ENCODE measurements at places on chromosomes 1 and 21.
A peak's percentile ranks its signal among the peaks of the same experiment; 100 is the strongest.

- H3K27me3 ChIP-seq = no peaks in the 10 kb centered on the region
- no peak for DNase-seq
- H3K36me3 ChIP-seq = peaks cover 8% of the 10 kb centered on the region
- H3K4me1 ChIP-seq = peaks cover 69% of the 10 kb centered on the region
Measured at GRCh38 chr1:27883536-27883935, 11.2 kb downstream of the THEMIS2 start.

DNA sequence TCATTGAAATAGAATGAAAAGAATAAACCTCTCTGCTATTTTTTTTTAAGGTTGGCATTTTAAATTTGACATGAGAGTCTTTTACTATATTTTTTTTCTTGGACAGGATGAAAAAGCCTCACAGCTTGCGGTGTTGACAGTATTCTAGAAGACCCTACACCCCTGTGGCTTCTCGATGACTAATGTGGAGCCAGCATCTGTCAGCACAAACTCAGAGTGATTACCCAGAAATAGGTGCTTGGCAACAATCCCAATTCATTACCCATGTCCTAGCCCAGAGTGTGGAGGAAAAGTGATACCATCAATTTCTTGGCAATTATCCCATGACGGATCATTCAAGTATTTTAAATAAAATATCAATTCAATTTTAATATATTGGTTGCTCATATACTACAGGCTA lies 186.8 kb upstream of the MAP1LC3C start:
- H3K4me3 ChIP-seq = no peak overlapping the region
- H3K36me3 ChIP-seq = no peaks in the 10 kb centered on the region
- DNase-seq = no peak
- no peaks in the 10 kb centered on the region for H3K27me3 ChIP-seq
- H3K27ac ChIP-seq = no peak overlapping the region

GRCh38 chr1:84877592-84877991 lies 15.4 kb downstream of the LPAR3 start:
- H3K27me3 ChIP-seq = peaks cover 46% of the 10 kb centered on the region
- peaks cover 17% of the 10 kb centered on the region for H3K4me1 ChIP-seq
- no peak for DNase-seq
- no peak overlapping the region for H3K4me3 ChIP-seq

DNA sequence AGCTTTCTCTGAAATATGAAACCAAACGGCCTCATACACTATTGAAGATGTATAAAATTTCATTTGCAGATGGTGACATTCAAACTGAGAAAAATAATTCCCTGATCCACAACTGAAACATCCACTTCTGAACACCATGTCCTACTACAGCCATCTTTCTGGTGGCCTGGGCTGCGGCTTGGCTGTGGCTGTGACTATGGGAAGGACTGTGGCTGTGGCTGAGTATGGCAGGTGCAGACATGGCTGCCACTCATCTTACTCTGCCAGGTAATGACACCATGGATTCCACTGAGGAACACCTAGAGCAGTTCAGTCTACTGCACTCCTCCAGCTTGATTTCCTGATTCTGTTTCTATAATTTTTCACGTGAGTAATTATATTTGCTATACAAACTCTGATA lies at the start of gene KRTAP20-4:
KRTAP20-4 (plus strand) TSS at position 106 of the 400 bp plus-strand sequence.
- no peaks in the 10 kb centered on the region for H3K4me1 ChIP-seq
- no peak within 1 kb of the TSS for H3K4me3 ChIP-seq
- H3K27ac ChIP-seq = no peak within 1 kb of the TSS
- DNase-seq = no peak
- no peaks in the 10 kb centered on the region for H3K36me3 ChIP-seq

DNA sequence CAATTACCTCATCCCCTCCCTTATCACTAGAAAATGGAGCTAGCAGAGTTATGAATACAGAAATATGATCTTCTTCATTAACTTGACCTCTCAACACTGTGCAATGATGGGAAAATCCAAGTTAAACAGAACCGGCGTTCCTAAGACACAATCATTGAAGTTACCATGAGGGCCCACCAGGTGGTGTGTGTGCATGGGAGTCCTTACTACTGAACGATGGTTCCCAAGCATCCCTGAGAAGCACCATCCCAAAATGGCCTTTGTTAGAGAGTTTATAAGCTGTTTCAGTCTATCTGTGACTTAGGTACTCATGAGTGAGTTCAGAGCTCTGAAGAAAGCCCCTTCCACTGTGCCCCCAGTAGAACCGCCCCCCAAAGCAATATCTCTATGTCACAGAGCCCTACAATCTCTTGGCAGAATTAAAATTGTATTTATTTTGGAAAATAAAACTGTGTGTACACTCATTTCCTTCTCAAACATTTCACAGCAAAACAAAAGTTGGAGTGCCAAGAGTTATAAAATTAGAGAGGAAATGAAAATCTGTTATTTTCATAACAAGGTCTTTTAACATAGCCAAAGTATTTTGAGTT lies 56.8 kb downstream of the PLD5 start:
- no peak for DNase-seq
- no peaks in the 10 kb centered on the region for H3K4me1 ChIP-seq
- no peak overlapping the region for H3K27ac ChIP-seq

DNA sequence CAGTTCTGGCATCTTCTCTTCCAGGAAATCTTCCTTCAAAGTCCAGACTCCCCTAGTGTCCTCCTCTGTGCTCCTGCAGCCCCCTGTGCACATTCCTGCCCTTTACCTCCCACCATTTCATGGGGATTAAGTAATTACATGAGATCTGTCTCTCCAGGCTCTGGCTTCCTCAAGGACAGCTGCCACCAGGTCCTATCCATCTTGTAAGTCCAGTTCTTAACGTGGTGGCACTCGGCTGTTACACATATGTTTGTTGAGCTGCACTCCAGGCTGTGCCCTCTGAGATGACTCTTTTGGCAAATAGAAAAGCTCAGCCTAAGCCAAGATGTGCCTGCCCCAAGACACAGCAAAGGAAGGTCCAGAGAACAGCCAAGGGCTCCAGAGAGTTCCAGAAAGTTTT lies 57.4 kb upstream of the CAMK1G start:
- H3K4me3 ChIP-seq = no peak overlapping the region
- H3K4me1 ChIP-seq = no peaks in the 10 kb centered on the region
- H3K27ac ChIP-seq = no peak overlapping the region
- DNase-seq = no peak
- peaks cover 43% of the 10 kb centered on the region for H3K27me3 ChIP-seq

DNA sequence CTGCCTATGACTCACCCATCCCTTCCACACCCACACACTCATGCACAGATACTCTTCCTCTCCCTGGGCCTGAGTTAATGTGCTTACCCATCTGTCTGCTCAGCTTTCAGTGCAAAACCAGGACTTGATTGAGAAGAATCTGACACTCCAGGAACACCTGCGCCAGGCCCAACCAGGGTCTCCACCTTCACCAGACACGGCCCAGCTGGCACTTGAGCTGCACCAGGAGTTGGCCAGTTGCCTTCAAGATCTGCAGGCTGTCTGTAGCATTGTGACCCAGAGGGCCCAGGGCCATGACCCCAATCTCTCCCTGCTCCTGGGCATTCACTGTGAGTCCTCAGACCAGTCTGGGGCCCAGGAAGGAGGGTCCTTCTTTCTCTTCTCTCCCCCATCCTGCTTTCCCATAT lies 3.5 kb upstream of the SH3BGRL3 start:
- H3K4me1 ChIP-seq = peaks cover 52% of the 10 kb centered on the region
- DNase-seq = no peak
- H3K4me3 ChIP-seq = peak overlapping the region; percentile 60
- H3K27me3 ChIP-seq = no peaks in the 10 kb centered on the region
- peaks cover 22% of the 10 kb centered on the region for H3K36me3 ChIP-seq
- H3K27ac ChIP-seq = peak overlapping the region; percentile 39

- peaks cover 21% of the 10 kb centered on the region for H3K27me3 ChIP-seq
- H3K36me3 ChIP-seq = no peaks in the 10 kb centered on the region
- H3K4me3 ChIP-seq = no peak overlapping the region
- DNase-seq = no peak
Measured at GRCh38 chr1:113415310-113416070, 25.2 kb downstream of the MAGI3 start.

- no peaks in the 10 kb centered on the region for H3K4me1 ChIP-seq
- H3K4me3 ChIP-seq = no peak overlapping the region
- H3K27me3 ChIP-seq = peaks cover 3% of the 10 kb centered on the region
- DNase-seq = no peak
- no peak overlapping the region for H3K27ac ChIP-seq
Measured at GRCh38 chr1:30915491-30916230, 7.1 kb upstream of the SDC3 start.

DNA sequence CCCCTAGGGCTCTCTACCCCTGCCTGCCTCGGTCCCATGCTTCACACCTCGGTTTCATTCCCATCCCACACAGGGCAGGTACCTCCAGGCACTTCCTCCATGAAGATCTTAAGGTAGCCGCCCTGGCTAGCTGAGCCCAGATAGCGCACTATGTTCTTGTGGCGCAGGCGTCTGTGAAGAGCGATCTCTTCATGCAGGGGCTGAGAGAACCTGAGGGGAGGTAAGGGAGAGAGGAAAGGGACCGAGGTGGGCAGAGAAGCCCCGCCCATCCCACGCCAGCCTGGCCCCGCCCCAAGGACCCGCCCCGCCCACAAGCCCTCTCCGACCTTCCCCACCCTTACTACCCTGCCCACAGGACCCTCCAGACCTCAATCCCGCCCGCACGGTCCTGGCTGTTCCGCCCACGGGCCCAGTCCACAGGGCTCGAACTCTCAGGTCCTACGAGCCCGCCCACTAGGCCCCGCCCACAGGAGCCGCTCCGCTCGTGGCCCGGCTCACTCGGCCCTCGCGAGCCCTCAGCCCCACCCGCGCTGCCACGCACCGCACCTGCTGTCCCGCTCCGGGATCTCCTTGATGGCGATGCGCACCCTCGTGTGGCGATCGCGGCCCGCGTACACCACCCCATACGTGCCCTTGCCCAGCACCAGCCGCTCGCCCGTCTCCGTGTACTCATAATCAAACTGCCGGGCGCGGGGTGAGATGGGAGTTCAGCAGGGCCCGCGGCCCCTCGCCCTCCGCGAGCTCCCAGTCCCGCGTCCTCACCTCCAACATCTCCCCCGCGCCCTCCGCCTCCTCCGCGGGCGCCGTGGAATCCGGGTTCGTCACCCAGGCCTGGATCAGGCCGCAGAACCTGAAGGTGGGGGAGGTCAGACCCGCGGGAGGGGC lies 6.4 kb downstream of the MAP3K6 start:
- peaks cover 27% of the 10 kb centered on the region for H3K4me1 ChIP-seq
- H3K36me3 ChIP-seq = peaks cover 24% of the 10 kb centered on the region
- peak overlapping the region; percentile 57 for H3K27ac ChIP-seq

GRCh38 chr1:55040933-55041494 lies 1.7 kb downstream of the PCSK9 start:
- H3K36me3 ChIP-seq = no peaks in the 10 kb centered on the region
- H3K27ac ChIP-seq = no peak overlapping the region
- no peak for DNase-seq
- H3K27me3 ChIP-seq = peaks cover 66% of the 10 kb centered on the region
- H3K4me3 ChIP-seq = no peak overlapping the region

GRCh38 chr1:197632005-197632404 lies 143.3 kb downstream of the DENND1B start:
- H3K27me3 ChIP-seq = no peaks in the 10 kb centered on the region
- H3K27ac ChIP-seq = no peak overlapping the region
- DNase-seq = no peak
- peaks cover 3% of the 10 kb centered on the region for H3K36me3 ChIP-seq
- H3K4me1 ChIP-seq = peaks cover 17% of the 10 kb centered on the region

DNA sequence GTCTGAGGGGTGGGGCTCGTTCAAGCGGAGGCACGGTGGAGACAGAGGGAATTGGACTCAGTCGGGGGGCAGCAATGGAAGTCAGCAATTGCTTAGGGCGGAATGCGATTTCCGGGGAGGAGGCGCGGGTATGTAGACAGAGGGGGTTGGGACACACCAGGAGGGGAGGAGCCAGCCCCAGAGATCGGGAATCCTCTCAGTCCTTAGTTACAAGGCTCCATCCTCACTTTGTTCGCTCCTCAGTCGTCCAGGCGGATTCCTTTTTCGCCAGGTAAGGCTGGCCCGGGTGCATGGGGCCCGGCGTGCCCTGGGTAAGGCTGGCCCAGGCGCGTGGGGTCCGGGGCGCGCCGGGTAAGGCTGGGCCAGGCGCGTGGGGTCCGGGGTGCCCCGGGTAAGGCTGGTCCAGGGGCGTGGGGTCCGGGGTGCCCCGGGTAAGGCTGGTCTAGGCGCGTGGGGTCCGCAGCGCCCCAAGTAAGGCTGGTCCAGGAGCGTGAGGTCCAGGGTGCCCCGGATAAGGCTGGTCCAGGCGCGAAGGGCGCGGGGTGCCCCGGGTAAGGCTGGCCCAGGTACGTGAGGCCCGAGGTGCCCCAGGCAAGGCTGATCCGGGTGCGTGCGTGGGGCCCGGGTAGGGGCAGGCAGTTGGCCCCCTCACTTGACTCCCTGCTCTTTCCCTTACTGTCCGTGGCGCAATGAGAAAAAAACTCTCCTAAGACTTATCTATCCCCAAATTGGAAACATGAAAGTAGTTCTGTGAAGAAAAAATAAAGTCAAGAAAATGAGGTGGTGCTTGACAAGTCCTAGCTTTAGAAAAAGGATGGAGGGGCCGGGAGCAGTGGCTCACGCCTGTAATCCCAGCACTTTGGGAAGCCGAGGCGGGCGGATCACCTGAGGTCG lies at the start of gene L1TD1:
L1TD1 (plus strand) TSS at position 199 of the 894 bp plus-strand sequence. CDS start 11,780 bp downstream, outside the sequence.
- peaks cover 7% of the 10 kb centered on the region for H3K4me1 ChIP-seq
- DNase-seq = no peak
- H3K36me3 ChIP-seq = no peaks in the 10 kb centered on the region
- H3K27ac ChIP-seq = no peak within 1 kb of the TSS
- H3K4me3 ChIP-seq = no peak within 1 kb of the TSS

DNA sequence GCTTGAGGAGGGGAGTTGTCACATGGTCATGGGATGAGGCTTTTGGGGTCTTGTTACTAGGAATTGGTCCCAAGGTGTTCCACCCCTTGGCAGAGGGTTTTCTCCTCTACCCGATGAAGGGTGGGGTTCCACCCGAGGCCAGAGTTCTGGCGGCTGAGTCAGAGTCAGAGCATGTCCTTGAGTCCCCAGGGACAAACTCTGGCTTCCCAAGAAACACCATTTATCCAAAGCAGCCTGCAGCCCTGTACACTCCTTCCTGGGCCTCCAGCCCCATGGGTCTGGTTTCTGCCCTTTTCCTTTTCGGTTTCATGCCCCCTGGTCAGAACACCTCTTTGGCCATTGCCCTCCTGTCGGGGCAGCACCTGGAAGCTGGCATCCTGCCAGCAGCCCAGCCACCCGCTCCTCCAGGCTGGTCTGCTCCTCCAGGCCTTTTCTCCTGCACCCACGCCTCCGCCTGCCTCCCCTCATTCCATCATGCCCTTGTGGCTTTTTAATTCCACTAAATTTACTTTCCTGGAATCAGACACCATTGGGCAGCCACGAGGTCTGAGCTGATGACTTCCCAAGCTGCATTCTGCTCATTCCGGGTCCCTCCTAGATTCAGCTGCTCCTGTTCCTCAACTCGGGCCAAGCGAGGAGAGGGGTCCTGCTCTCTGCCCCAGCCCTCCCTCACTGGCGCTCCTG lies 301.7 kb upstream of the VAMP3 start:
- no peaks in the 10 kb centered on the region for H3K4me1 ChIP-seq
- DNase-seq = no peak
- H3K36me3 ChIP-seq = no peaks in the 10 kb centered on the region
- H3K4me3 ChIP-seq = no peak overlapping the region
- H3K27me3 ChIP-seq = peaks cover 12% of the 10 kb centered on the region

GRCh38 chr1:46533179-46533864 lies 18.1 kb downstream of the KNCN start:
- H3K36me3 ChIP-seq = no peaks in the 10 kb centered on the region
- H3K4me3 ChIP-seq = peak overlapping the region; percentile 82
- H3K27ac ChIP-seq = peak overlapping the region; percentile 90

GRCh38 chr1:115067161-115067859 lies 22.0 kb downstream of the TSPAN2 start:
- H3K27ac ChIP-seq = peak overlapping the region; percentile 54
- H3K36me3 ChIP-seq = peaks cover 11% of the 10 kb centered on the region
- peaks cover 43% of the 10 kb centered on the region for H3K4me1 ChIP-seq
- no peak for DNase-seq

- H3K27me3 ChIP-seq = no peaks in the 10 kb centered on the region
- DNase-seq = no peak
- H3K36me3 ChIP-seq = no peaks in the 10 kb centered on the region
- no peak overlapping the region for H3K27ac ChIP-seq
- no peak overlapping the region for H3K4me3 ChIP-seq
Measured at GRCh38 chr1:164605254-164606091, 46.5 kb downstream of the PBX1 start.
